ENCODE measurements at places on chromosomes 2 and 18. TPM values are rescaled to one million over a fixed set of nuclear protein-coding genes. Genes with fewer than 3 reads are reported as not detected.

The GFPT1 gene
- total RNA-seq, result 55.4 TPM

The IGFBP5 gene
- 754 TPM for total RNA-seq

The ASB18 gene
- not detected for total RNA-seq

The UNC80 gene
- not detected for total RNA-seq

The B4GALT6 gene
- total RNA-seq, result 2.9 TPM

The KIAA2012 gene
- under 0.01 TPM for total RNA-seq

The KATNAL2 gene
- total RNA-seq, result 2.9 TPM

The DES gene
- 35.8 TPM for total RNA-seq

The NXPH2 gene
- total RNA-seq, result under 0.01 TPM
